Activated naive CD8-positive, alpha-beta T cell treated with anti-CD3 and anti-CD28 coated beads for 36 hours (primary cell): ENCODE measurements at places on chromosomes 13 and 19.

GRCh38 chr19:18817574-18817973 lies 14.2 kb upstream of the UPF1 start:
- DNase-seq = no peak
- no peaks in the 10 kb centered on the region for H3K36me3 ChIP-seq
- no peaks in the 10 kb centered on the region for H3K27me3 ChIP-seq
- no peak overlapping the region for H3K4me3 ChIP-seq
- no peaks in the 10 kb centered on the region for H3K4me1 ChIP-seq

- H3K36me3 ChIP-seq = peaks cover 55% of the 10 kb centered on the region
- H3K27me3 ChIP-seq = peaks cover 5% of the 10 kb centered on the region
These were observed 407 bp upstream of the ZNF550 start for GRCh38 chr19:57560049-57560491.

DNA sequence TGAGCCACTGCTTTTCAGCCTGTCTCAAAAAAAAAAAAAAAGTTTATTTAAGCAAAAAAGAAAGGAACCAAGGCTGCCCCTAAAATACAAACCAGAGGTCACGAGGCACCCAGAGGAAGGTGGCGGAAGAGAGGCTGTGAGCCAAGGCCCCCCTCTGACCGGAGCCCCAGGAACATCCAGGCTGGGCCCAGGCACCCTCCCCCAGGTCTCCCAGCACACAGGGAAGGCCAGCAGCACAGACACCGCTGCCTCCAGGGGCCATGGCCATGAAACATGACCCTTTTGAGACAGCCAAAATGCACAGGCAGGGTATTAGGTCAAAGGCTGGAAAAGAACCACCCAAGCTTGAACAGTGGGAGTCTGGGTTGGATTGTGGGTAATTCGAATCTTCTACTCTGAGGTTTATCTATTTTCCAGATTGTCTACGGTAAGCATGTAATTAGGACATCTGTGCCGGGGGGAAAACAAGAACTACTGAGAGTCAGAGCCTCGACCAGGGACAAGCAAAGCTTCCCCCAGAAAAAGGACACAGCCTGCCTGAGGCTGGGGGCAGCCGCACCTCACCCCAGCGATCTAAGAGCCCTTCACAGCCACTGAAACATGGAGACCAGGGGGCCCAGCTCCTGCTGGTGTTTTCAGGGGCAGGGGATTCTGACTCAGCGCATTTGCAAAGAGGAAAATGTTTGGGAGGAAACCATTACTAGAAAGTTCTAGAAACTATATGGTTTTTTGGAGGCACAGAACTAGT lies 8.4 kb downstream of the PEX11G start:
- peaks cover 11% of the 10 kb centered on the region for H3K4me1 ChIP-seq
- H3K27ac ChIP-seq = no peak overlapping the region
- H3K4me3 ChIP-seq = no peak overlapping the region
- H3K27me3 ChIP-seq = no peaks in the 10 kb centered on the region
- no peaks in the 10 kb centered on the region for H3K36me3 ChIP-seq

GRCh38 chr13:41111454-41111853 lies 21.1 kb downstream of the KBTBD6 start:
- H3K4me1 ChIP-seq = no peaks in the 10 kb centered on the region
- no peak overlapping the region for H3K4me3 ChIP-seq
- DNase-seq = no peak
- no peaks in the 10 kb centered on the region for H3K36me3 ChIP-seq
- H3K27me3 ChIP-seq = no peaks in the 10 kb centered on the region
- no peak overlapping the region for H3K27ac ChIP-seq

- H3K4me3 ChIP-seq = no peak overlapping the region
- no peaks in the 10 kb centered on the region for H3K36me3 ChIP-seq
- peaks cover 22% of the 10 kb centered on the region for H3K27me3 ChIP-seq
- DNase-seq = no peak
- no peak overlapping the region for H3K27ac ChIP-seq
These were observed 11.3 kb downstream of the FLT3 start for GRCh38 chr13:28089065-28089464.
